Activated naive CD4-positive, alpha-beta T cell treated with Interleukin-2 at 50 U/mL for 16 hours (primary cell): ENCODE measurements at places on chromosomes 7 and 10.

- no peak for DNase-seq
These were observed 22.5 kb downstream of the ARL4A start for GRCh38 chr7:12709726-12710502.

DNA sequence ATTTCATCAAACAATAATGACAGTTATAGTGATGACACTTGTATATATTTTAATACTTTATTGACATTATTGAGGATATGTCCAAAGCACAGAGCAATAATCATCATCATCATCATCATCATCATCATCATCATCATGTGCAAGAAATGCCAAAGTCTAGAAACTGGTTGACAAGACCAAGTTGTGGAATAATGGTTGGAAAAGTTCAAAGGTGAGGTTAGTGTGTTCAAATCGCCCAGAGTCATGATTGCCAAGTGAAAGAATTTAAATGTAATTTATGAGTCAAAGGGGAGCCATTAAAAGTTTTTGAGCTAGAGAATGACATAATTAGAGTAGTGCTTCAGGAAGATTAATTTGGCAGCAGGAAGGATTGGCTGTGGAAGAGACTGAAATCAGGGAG, 852.4 kb downstream of the SORCS1 start:
- DNase-seq = no peak

GRCh38 chr7:13282377-13282980, 595.0 kb downstream of the ARL4A start:
- no peak for DNase-seq

GRCh38 chr10:88062385-88062784, 199.0 kb downstream of the PTEN start:
- no peak for DNase-seq

- DNase-seq = no peak
These were observed 277.6 kb downstream of the REEP3 start for GRCh38 chr10:63798599-63799498.

DNA sequence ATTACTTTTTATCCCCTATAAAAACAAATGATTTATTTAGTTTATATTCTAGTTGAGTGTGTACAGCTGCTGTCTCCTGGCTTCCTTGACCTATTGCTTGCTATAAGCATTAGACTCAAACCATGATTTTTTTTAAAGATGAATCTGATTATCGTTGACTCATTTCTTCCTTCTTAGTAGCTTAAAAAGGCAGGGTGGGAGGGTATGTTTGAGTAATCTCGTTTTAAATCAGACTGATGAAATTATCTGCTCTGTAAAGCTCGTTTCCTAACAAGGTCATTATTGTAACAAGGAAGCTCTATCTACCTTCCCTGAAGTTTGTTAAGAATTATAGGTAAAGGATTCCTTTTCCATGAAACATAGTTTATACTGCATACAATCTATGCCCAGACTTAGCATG, 276.3 kb upstream of the KCND2 start:
- no peak for DNase-seq

GRCh38 chr7:135930565-135931461, 46.3 kb downstream of the MTPN start:
- DNase-seq = no peak

GRCh38 chr7:13091974-13092707, 404.7 kb downstream of the ARL4A start:
- no peak for DNase-seq

- DNase-seq = no peak
These were observed 473.7 kb upstream of the PODXL start for GRCh38 chr7:132030086-132030568.

- DNase-seq = no peak
These were observed 495.1 kb downstream of the RPS24 start for GRCh38 chr10:78528749-78529204.

GRCh38 chr7:104126411-104126841, 81.4 kb downstream of the ORC5 start:
- no peak for DNase-seq

DNA sequence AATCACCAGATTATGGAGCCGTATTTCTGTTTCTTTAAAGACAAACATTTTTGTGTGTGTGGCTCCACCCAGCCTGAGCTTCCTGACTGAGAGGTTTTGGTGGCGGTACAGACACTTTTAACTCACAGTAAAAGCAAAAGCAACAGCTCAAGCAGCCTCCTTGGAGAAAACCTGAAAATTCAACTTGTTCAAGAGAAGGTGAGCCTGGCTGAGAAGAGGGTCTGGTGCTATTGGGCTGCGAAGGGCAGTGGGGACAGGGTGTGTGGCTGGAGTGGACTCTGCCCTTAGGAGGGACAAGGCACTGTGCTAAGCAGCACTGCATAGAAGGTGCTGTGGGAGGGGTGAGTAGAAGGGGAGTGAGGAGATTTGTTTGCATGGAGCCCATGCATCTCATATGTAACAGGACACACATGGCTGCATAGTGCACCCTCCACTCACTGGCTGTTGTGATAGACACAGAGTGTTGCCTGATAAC, at the start of gene GIMAP7:
Gene GIMAP7 (plus strand): TSS at position 125 of the 475 bp plus-strand sequence. CDS start 5,103 bp downstream, outside the sequence.
- DNase-seq = peak; percentile 59

- DNase-seq = no peak
These were observed 31.3 kb upstream of the NME8 start for GRCh38 chr7:37816922-37817590.

GRCh38 chr10:31099664-31100063, 68.0 kb upstream of the ZNF438 start:
- peak; percentile 57 for DNase-seq

- DNase-seq = no peak
These were observed 10.6 kb downstream of the SGMS1 start for GRCh38 chr10:50613150-50613549.

DNA sequence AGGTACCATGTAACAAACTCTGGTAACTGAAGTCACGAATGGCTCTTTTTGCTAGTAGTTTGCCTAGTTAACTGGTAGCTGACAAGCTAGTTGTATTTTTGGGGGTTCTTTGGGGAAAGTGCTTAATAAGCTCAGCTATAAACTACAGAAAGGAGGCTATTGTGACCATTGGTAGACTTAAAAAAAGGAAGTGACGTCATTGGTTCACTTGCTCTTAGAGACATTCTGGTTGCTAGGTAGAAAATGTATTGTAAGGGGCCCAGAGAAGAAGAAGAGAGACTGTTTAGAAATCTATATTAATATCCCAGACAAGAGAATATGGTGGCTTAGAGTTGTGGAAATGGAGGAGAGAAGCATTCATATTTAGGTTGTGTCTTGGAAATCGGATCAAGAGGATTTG, 103.0 kb downstream of the NXPH1 start:
- DNase-seq = no peak

DNA sequence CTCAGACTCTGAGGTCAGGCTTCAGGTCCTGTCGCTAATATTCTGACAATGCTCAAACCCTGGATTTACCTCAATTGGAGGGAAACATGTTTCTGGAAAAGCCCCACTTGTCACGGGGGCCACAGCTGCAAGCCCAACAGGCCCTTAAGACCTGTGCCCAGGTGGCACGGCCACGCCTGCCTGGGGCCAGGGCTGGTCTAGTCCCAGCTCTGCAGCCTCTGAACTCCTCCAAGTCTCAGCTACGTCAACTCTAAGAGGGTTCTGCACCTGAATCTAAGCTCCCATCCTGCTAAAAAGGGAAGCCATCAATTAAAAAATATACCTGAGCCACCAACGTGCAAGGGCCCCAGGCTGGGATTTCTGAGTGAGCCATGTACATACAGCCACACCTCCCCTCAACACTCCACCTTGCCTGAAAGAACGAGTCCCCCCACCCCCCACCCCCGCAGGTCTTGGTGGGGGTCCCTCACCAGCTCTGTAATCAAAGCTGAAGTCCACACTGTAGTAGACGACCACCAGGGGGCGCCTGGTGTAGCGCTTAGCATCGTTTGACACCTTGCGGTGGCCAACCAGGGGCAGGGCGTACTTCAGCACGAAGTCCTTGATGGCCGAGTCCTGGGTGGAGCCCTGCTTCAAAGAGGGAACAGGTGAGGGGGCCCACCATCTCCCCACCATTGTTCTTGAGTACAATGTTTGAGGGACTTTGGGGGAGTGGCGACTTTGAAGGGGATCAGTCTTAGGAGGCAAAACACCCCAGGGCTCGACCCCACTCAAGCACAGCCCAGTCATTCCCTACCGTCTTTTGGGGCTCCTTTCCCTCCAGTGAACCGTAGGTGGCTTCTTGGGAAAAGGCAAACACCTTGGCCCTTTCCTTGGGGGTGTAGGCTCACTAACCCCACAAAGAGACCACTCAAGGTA, 22.6 kb downstream of the PDIA4 start:
- peak; percentile 82 for DNase-seq

DNA sequence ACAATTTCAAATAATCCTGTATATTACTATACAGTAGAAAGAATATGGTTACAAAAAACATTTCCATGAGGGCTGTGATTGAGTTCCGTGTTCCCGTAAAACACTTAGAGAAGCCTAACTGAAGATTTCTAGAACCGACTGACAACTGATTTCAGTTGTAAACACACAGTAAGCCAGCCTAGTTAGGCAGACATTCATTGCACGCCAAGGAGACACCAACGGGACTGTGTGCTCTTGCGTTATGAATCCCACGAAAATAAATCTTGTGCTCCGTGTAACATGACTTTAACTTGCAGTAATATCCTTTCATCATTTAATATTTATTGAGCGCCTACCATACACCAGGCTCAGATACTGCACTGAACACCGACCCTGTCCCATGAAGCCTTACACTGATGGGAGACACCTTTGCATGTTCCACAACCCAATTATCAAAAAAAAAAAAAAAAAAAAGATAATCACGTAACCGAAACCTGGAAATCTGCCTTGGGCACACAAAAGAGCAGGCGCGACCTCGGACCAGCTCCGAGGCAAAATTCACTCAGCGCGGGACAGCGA, 420 bp upstream of the KLHL7 start:
- DNase-seq = peak; percentile 2

- DNase-seq = no peak
These were observed 446.4 kb upstream of the NRG3 start for GRCh38 chr10:81428456-81429134.

DNA sequence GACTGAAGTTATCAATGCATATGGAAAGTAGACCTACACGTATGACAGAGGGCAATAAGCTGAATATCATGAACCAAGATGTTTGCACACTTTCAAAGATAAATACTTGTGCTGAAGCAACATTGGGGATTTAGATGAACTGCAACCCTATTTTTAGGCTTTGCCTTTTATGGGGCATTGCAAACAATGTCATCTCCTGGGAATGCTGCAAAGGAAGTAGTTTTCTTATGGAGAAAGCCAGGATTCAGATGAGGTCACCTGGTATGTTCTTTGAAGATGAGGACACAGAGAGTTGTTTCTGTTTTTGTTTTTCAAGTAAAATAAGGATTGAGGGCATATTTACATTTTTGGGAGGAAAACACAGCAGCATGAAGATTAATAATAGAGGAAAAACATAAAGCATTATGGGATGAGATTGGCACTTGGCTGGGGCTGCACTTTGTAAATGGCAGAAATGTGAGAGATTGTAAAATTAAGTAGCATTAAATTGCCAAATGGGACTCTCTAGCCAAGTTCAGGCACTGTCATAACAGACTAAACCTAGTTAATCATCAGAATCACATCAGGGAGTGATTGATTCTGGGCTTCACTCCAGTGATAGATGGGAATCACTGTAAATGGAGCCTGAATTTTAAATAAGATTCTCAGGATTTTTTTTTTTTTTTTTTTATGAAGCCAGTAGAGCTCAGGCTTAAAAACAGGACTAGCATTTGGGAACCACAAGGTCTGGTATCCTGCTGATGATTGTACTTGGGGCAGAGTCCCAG, 63.1 kb downstream of the MALRD1 start:
- DNase-seq = no peak

- DNase-seq = no peak
These were observed 573.4 kb upstream of the IGFBP3 start for GRCh38 chr7:46494441-46494840.

- no peak for DNase-seq
These were observed 2.9 kb downstream of the MYL10 start for GRCh38 chr7:101626069-101626671.

- DNase-seq = peak; percentile 92
These were observed 127.4 kb downstream of the UBE2H start for GRCh38 chr7:129825209-129825970.

DNA sequence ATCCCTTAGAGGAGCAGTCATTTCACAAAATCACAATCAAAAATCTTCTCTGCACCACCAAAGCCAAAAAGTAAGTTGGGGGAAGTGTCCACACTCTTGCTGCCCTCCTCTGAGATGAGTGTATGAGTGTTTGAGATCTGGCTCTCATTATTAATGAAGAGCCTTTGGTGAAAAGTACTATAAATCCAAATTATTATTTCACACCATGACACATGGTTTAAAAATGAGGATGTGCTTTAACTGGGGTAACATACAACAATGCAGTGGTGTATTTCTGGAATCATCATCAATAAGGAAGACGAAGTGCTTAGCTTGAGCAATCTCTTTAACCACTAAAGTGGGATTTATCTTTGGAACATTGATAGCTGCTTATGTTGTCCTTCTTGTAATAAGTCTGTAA, 114.2 kb upstream of the ADAM12 start:
- no peak for DNase-seq

- no peak for DNase-seq
These were observed 85.8 kb upstream of the EGFR start for GRCh38 chr7:54932818-54933543.

GRCh38 chr10:42934351-42934811, 142.5 kb upstream of the RET start:
- no peak for DNase-seq

- DNase-seq = no peak
These were observed 245.9 kb upstream of the PHYHIPL start for GRCh38 chr10:58930500-58930899.

DNA sequence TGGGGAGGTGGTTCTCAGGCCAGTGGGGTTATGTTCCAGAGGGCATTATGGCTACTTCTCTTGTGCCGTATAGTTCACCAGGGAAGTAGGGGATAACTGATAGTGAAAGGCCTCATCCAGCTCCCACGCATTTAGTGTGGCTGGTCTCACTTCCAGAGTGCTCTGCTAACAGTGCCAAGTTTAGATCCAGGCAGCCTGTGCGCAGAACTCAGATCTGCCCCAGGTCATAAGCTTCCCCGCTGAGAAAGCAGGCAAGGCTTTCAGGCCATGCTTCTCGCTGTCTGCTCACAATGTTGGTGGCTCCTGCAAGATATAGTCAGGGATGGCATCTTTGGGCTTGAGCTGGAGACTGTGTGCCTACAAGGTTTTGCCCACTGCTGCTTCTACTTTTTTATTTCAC, 11.3 kb downstream of the AGK start:
- DNase-seq = no peak

DNA sequence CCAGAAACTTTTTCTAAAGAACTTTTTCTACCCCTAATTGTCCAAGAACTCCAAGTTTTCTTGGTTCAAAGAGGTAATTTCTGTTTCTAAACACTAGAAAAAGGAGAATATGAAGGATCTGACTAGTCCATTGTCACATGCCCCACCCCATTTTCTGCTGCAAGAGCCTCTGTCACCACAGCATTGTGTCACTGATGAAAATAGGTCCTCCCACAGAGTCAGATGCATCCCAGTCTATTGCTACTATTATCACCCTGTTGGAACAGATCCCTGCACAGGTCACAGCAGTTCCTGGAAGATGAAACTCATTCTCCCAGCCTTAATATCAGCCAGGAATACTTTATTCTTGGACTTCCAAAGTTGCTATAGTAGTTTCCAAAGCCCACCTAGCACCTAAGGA, 7.5 kb upstream of the CFTR start:
- DNase-seq = no peak
